ENCODE measurements at places on chromosomes 5 and 9.

GRCh38 chr9:117234103-117234502 lies 180.8 kb downstream of the ASTN2 start:
- DNase-seq, result no peak

DNA sequence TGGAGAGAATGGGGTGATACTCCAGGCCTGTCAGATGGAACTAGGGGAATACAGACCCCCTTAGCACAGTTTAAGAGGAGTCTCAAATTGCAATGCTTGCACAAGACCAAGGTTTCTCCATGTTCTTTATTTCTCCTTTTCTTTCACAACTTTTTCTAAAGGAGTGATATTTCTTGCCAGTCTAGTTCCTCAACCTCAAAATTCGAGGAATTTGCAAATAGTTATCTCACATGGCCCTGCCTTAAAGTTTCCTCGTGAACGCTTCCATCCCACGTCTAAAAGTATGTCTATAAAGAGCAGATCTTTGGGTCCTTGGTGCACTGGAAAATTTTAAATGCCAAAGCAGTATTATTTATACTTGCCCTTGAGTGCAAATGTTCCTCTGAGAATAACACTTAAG lies 373.8 kb upstream of the KLF4 start:
- no peak for DNase-seq

GRCh38 chr5:180494510-180495181 lies 467 bp downstream of the CNOT6 start:
- peak; percentile 44 for DNase-seq

- no peak for DNase-seq
Measured at GRCh38 chr9:132108728-132109127, 29.1 kb upstream of the MED27 start.

GRCh38 chr9:124038790-124039633 lies 27.4 kb downstream of the LHX2 start:
- DNase-seq, result no peak

GRCh38 chr9:106867286-106867685 lies 4.3 kb downstream of the ZNF462 start:
- no peak for DNase-seq

DNA sequence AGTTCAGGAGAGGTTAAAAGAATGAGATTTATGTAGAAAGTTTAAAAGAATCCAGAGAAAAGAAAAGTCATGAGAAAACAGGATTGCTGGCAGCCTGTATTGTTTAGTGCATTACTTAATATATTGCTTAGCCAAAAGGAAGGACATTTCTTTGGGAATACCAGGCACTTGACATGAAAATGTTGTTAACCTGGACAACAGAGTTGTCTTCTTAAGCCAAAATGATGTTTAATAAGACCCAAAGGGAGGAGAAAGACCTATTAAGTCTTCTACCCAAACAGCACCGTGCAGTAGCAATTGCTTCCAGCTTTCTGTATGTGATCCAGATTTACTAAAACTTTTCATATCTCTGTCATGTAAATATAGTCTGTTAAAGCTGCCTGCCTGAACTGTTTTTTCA lies 74.0 kb upstream of the PRLR start:
- DNase-seq, result no peak

DNA sequence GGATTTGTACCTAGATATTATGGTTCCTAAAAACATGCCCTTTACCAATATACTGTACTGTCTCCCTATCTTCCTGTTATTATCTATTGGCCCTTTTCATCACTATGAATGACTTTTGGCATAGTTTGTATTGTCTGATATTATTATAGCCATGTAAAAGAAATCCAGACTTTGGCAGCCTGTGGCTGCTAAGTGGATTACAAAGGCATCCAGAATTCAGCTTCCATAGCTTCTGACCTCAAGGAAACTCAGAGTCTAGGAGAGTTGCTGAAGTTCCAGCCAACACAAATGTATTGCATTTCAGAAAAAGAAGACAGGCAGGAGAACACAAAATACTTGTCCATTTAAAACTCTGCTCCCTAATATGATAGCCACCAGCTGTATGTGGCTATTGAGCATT lies 319.2 kb upstream of the MPDZ start:
- no peak for DNase-seq

DNA sequence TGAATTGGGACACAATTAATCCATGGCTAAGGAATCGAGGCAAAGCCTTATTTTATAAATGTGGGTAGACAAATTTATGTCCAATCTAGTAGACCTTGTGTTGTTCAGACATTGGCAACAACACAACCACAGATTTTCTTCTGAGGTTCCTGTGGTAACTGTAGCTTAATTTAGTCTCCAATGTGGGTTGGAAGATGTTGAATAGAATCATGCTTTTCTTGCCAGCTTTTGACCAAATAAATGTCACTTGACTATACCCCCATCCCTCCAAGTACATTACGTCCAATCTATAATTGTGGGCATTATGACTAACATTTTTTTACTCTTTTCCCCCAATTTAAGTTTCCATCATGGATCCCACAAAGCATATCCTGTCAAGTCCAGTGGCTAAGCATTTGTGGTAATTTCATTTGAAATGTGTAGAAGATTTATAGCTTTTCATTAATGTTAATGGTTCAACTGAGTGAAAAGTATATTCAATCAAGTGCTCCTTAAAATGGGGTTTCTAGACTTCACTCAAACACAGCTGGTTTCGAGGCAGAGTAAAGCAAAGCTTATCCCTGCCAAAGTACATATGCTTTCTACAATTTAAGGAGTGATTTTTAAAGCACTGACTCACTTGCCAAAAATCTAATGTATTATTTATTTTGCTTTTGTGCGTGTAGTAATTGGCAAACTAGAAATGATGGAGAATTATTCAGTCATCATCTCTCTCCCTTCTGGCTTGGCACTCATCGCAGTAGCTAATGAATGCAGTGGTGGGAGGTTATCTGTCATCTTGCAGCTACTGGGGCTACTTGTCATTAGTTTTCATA lies 141.8 kb downstream of the FAM174A start:
- DNase-seq, result no peak

- DNase-seq, result no peak
Measured at GRCh38 chr9:130663258-130663976, 977 bp upstream of the PRDM12 start.

GRCh38 chr9:20603524-20604268 lies 18.6 kb downstream of the MLLT3 start:
- peak; percentile 51 for DNase-seq

- DNase-seq, result no peak
Measured at GRCh38 chr5:34695275-34696027, 39.3 kb downstream of the RAI14 start.

- DNase-seq, result no peak
Measured at GRCh38 chr9:134301387-134302129, 24.7 kb upstream of the RXRA start.

- no peak for DNase-seq
Measured at GRCh38 chr5:55438998-55439397, 95.8 kb downstream of the PLPP1 start.

GRCh38 chr5:139733698-139734538 lies 61.7 kb upstream of the PSD2 start:
- no peak for DNase-seq

GRCh38 chr5:135843571-135844337 lies 9.3 kb downstream of the SLC25A48 start:
- DNase-seq, result no peak

DNA sequence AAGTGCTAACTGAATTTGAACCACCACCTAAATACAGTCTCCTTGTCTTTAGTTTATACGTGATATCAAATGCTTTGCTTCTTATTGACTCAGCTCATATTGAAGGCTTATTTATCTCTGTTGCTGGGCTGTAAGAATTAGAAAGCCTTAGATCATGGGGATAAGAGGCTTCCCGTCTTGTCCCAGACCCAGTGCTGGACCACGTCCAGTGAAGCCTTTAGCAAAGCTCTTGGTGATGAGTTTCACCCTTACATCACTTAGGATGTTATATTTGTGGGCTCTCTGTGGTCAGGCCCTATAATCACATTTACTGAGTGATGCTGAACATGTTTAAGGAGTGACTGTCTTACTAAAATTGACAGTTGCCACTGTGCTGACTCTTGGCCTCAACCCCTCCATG lies 11.2 kb downstream of the FAM240B start:
- DNase-seq, result peak; percentile 43

GRCh38 chr5:38757451-38758245 lies 88.2 kb upstream of the OSMR start:
- no peak for DNase-seq

DNA sequence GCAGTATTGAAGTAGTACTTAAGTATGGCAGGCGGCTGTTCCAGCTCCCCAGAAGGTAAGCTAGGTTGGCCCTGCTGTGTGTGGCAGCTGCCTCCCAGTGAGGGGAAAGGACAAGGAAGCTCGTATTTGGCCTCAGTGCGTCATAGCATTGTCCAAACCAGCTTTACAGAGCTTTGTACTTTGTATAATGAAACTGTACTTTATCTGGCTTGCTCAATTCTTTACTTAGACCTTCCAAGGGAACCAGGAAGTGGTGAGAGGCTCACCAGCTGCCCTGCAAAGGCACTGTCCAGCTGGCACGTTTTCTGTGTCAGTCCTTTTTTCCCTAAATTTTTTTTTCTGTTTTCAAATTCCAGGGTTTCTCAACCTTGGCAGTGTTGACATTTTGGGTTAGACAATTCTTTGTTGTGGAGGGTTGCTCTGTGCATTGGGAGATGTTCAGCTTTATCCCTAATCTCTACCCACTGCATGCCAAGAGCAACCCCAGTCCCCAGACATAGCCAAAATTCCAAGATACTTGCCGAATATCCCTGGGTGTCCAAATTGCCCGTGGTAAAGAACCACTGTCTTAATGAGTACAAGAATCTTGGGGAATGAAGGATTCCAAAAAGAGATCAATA lies 474.5 kb downstream of the LRRC70 start:
- no peak for DNase-seq

Data from NCI-H146 (cell line).